Stimulated activated CD4-positive, alpha-beta T cell treated with anti-CD3 and anti-CD28 coated beads, Interleukin-4, amount 100 ng/mL, for 48 hours (primary cell): ENCODE measurements at places on chromosomes 4 and X.

- DNase-seq = no peak
Observed at GRCh38 chr4:159141193-159141592, 38.3 kb downstream of the RAPGEF2 start.

- no peak for DNase-seq
Observed at GRCh38 chr4:102783006-102783405, 22.2 kb upstream of the MANBA start.

- no peak for DNase-seq
Observed at GRCh38 chr4:141348125-141348524, 127.4 kb downstream of the ZNF330 start.

DNA sequence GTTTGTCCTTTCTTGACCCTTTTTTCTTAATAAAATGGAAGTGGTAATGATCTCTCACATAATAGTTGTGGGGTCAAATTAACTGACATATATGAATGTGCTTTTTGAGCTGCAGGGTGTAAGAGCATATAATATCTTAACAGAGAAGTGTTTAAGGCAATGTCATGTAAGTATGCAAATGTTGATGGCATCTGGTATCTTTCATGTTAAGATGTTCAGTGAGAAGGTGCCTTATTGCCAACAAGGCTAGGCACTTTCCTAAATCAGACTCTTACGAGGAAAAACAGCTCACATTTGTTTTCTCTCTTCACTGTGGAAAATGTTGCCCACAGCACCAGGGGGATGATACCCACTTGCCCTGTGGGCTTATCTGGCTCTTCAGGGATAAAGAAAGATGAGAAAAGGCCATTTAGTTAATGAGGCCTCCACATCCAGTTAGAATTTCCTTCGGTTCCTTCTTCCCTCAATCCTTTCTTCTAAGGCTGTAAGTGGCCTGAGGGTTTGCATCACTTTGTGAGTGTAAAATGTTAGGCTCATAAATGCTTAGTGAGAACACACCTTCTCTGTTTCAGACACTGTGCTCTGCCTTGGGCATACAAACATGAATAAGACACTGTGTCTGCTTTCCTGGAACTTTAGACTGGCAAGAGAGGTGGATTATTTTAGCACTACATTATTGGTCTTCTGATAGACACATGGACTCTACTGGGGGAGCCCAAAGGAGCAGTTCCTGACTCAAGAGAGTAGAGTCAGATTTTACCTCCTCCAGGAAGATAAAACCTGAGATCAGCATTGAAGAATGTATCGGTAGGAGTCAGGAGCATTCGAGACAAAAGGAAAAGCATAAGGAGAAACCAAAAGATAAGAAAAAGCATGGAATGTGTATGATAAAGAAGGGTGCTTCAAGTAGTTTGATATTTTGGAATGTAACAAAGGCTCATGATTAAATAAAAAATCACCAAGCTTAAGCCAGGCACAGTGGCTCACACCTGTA, 135.5 kb downstream of the SOWAHB start:
- no peak for DNase-seq

DNA sequence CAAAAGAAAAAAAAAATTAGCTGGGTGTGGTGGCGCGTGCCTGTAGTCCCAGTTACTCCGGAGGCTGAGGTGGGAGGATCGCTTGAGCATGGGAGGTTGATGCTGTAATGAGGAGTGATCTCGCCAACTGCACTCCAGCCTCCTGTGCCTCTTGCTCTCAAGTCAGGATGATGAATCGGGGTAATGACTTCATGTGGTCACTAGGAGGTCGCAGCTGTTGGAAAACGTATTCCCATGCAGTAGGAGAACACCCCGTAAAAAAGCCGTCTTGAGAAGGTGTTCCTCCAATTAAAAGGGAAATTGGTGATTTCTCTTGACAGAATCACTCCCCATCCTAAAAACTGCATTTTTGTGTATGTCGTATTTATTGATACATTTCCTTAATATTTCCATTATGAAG, 2.2 kb downstream of the CCNB3 start:
- DNase-seq = no peak

GRCh38 chrX:104370089-104370488, 115.4 kb upstream of the ESX1 start:
- no peak for DNase-seq

GRCh38 chr4:98447648-98448047, 186.5 kb downstream of the RAP1GDS1 start:
- no peak for DNase-seq

GRCh38 chr4:120990246-120990645, 67.7 kb upstream of the PRDM5 start:
- no peak for DNase-seq

GRCh38 chr4:20109391-20109790, 142.3 kb upstream of the SLIT2 start:
- DNase-seq = no peak

DNA sequence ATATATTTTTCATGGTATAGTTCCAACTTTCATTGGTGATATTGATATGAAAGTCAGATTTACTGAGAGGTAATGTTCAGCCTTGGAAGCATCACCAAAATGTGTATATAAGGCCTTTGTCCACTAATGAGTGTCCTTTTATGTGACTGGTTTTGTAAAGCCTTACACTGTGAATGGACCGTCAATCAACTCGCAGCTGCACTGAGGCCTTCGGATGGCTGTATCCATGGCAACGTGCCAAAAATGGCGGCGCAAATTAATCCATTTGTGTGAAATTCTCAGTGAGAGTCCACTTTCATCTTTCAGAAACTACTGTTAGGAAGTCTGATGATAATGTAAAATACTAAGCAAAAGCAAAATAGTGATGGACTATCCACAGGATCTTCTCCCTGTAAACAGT, 131.7 kb downstream of the SPCS3 start:
- no peak for DNase-seq

DNA sequence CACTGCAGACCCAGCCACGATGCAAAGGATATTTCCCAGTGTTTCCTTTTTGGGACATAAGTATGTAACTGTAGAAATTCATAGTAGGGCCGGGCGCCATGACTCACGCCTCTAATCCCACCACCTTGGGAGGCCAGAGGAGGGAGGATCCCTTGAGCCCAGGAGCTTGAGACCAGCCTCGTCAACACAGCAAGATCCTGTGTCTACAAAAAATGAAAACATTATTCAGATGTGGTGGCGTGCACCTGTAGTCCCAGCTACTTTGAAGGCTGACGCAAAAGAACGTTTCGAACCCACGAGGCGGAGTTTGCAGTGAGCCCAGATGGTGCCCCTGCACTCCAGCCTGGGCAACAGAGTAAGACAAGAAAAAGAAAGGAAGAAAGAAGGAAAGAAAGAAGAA, 49.2 kb downstream of the CRLF2 start:
- DNase-seq = no peak

- DNase-seq = no peak
Observed at GRCh38 chrX:63764946-63765345, 20.1 kb downstream of the ARHGEF9 start.

- no peak for DNase-seq
Observed at GRCh38 chrX:13750204-13750603, 15.7 kb downstream of the OFD1 start.

- no peak for DNase-seq
Observed at GRCh38 chr4:154838155-154838554, 57.1 kb downstream of the RBM46 start.

GRCh38 chr4:3261411-3262207, 12.7 kb downstream of the MSANTD1 start:
- no peak for DNase-seq

DNA sequence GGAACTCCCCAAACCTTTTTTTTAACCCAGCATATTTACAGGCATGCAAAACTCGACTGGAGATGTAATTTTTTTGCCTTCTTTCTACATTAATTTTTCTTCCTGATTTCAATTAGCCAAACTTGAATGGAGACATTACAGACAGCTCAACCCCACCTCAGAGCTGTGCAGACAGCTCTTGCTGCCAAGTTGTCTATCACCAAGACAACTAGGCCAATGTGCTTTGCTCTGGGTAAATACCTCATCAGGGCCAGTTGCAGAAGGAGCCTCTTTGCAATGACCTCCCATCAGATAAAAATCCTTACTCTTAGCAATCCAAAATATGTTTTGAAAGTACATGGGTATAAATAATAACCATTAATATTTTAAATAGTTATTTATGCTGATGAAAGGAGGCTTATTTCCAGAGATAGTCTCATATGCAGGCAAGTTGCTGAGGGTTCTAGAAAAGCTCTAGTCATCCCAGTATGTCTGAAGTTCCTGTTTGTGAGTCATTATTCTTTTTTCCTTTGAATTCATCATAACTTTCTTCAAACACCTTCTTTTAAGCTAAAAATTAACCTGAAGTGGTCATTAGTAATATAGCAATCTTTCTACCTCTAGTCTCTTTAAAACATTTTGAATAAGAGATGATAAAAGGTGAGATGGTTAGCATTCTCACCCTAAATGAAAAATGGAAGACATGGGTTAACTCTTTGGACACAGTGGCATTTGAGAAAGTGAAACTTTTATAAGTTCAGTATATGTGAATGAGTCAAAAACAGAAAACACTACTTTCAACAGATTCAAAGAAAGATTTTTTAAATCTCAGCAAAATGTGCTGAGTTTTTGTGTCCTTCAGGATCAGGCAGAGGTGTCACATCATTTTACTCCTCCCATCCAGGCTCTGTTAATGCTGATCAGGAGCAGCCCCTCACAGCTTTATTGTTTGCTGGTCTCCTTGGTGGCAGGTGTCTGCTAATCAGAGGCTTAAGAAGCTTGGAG, 475.5 kb upstream of the FGF16 start:
- DNase-seq = no peak

- no peak for DNase-seq
Observed at GRCh38 chr4:26052663-26053541, 138.9 kb downstream of the SMIM20 start.

DNA sequence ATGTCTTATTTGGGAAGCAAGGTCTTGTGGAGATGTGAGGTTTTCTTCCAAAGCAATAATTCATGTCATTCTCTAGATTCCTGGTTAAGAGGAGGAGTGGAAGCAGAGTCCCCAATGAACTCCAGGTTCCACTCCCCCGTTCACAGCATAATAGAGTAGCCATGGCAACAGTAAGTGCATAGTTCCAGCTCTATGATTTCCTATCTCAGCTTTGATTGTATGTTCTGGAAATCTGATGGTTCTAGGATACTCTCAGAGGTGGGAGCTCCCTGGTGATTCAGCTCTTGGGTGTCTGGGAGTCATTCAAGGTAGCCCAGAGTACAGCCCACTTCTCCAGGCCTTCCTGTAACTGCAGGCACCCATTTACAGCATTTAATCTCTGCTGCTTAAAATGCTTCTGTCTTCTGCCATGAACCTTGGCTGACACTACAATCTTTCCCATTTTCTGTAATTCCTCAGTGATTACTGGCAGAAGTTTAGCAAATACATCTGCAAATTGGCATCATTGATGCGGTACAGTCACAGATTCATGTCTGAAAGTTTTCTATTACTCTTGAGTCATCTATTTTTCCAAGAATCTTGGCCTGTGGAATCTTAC, 242.0 kb downstream of the MAPK10 start:
- no peak for DNase-seq

DNA sequence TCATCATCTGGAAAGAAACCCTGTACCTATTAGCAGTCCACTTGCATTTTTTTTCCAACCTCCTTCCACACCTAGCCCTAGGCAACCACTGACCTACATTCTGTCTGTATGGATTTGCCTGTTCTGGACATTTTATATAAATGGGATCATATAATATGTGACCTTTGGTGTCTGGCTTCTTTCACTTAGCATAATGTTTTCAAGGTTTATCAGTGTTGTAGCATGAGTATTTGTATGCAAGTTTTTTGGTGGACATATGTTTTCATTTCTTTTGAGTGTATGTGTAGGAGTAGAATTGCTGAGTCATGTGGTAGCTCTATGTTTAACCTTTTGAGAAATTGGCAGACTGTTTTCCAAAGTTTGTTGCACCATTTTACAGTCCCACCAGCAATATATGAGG, 198.6 kb downstream of the CEP135 start:
- no peak for DNase-seq

DNA sequence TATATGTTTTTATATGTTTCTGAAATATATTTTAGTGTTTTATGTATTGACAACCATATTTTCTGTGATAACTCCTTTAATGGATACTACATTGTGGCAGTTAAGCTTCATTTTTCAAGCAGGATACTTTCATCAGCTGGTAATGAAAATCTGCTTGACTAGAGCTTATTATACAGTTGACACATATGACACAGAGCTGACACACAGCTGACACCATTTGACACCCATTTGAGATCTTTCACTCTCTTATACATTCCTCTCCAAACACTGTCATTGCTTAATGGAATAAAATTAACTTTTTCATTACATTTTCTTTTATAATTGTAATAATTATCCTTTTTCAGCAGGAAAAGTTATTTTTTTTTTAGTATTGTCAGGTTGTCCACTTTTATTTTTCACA, 561.1 kb upstream of the NDST4 start:
- DNase-seq = no peak
